ENCODE measurements at places on chromosomes 6 and 20. TPM values are rescaled to one million over a fixed set of nuclear protein-coding genes. Genes with fewer than 3 reads are reported as not detected.

SNAI1 gene
- 0.47 TPM for total RNA-seq

- peak; percentile 14 for DNase-seq
Observed at GRCh38 chr20:58741384-58741783, 48.8 kb downstream of the NPEPL1 start.

DNA sequence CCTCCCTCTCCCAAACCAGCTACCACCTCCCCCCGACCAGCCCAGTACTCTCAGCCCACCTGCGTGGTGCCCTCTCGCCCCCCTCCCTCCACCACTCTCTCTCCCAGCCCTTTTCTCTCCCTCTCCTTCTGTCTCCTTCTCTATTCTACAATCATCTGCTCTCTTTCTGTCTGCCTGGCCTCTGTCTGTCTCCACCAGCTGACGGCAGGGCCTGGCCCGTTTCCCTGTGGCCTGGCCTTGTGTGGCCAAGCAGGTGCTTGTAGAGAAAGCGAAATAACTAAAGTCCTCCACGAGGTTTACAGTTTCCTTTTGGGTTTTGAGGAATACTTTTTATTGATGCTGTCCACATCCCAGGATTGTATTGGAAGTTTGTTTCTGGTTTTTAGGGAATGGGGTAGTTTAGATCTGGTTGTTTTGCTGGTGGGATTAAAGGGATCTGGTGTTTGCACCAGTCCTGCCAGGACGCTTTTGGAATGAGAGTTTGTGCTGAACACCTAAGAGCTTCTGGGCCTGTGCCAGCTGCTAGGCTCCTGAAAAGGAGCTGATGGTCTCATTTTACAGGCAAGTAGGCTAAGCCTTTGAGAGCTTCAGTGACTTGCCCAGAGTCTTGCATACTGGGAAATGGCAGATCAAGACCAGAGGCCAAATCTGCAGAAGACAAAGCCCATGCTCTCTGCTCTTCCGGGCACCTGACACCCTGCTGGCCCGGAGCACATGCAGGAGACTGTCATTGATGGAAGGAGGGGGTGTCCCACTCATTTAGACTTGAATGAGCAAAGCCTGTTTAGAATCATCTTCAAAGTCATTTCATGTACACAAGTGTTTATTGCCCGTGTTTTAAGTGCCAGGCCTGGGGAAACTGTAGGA lies 161.7 kb downstream of the SYCP2 start:
- DNase-seq: no peak

DNA sequence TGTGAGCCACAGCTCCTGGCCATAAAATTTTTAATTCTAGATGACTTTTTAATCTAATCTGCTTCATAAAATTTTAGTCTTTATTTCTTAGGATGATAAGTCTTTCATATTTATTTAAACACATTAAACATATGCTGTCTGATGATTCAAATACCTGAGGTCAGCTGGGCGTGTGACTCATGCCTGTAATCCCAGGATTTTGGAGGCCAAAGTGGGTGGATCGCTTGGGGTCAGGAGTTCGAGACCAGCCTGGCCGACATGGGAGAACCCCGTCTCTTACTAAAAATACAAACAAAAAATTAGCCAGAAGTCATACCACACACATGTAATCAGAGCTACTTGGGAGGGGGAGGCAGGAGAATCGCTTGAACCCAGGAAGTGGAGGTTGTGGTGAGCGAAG lies 53.1 kb downstream of the RBM24 start:
- DNase-seq: no peak

GRCh38 chr6:148374040-148374774 lies 31.6 kb downstream of the SASH1 start:
- DNase-seq: no peak

GRCh38 chr6:137808191-137808590 lies 58.9 kb upstream of the TNFAIP3 start:
- no peak for DNase-seq

DNA sequence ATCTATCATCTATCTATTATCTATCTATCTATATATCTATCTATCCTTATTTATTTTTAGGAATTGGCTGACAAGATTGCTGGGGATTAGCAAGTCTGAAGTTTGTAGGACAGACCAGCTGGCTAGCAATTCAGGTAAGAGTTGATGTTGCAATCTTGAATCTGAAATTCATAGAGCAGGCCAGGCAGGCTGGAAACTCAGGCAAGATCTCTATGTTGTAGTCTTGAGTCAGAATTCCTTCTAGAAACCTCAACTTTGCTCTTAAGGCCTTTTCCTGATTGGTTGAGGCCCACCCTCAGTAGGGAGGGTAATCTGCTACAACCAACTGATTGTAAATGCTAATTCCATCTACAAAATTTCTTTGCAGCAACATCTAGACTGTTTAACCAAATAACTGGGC lies 19.2 kb downstream of the MAPK13 start:
- no peak for DNase-seq
